Stimulated activated CD4-positive, alpha-beta T cell treated with anti-CD3 and anti-CD28 coated beads, TNF-alpha, amount 100 ng/mL, for 1 hour (primary cell): ENCODE measurements at places on chromosomes 3 and 15.

DNA sequence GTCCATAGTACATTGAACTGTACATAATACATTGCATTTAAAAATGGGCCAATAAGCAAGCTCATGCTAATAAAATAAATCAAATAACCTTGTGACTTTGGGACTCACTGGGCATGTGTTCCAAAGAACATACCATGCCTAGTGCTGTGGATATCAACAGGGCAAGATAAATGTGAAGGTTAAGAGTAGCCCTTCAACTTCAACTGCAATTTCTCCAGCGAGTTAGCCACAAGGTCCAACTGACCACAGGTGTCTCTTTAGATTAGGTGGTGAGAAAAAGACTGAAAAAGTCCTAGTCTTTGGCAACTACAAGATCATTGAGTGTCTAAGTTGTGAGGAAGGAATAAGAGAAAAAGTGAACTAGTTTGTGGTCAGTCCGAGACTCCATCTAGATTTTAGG lies 78.3 kb upstream of the ATP11B start:
- no peak for DNase-seq

- no peak for DNase-seq
Measured at GRCh38 chr15:26562336-26562735, 210.5 kb downstream of the GABRB3 start.

DNA sequence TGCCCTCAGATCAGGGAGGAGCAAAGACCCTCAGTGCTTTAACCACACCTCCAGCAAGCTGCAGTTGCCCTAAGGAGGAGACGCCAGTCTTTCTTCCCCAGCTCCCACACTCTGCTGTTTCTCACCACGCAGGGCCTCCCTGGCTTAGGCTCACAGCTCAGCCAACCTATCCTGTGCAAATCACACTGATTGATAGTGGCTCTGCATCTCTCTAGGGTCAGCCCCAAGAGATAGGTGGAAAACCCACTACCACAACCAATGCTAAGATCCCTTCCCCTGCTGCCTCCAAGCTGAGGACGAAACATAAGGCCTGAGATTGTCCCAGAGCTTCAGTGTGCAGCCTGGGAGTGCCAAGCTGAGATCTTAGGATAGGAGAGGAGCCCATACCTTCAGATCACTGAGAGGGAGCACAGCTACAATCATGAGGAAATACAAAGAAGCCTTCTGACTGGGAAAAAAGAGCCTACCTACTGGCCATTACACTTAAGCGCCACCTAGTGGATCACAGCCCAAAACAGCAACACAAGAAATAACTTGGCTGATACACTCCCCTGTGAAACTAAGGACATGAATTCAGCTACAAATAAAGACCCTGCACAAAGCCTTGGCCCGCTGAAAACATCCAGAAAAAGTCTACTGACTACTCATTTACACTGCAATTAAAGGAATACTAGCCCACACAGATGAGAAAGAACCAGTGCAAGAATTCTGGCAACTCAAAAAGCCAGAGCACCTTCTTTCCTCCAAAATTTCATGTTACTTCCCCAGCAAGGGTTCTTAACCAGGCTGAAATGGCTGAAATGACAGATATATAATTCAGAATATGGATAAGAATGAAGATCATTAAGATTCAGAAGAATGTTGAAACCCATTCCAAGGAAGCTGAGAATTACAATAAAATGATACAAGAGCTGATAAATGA lies 271.5 kb upstream of the DCBLD2 start:
- DNase-seq, result no peak

GRCh38 chr3:29804044-29804443 lies 523.2 kb downstream of the RBMS3 start:
- no peak for DNase-seq

GRCh38 chr3:187165144-187165543 lies 25.8 kb upstream of the RPL39L start:
- DNase-seq, result peak; percentile 5
